ENCODE measurements at places on chromosomes 5 and 9.

GRCh38 chr9:121344184-121344583 lies 25.9 kb downstream of the STOM start:
- DNase-seq: no peak

DNA sequence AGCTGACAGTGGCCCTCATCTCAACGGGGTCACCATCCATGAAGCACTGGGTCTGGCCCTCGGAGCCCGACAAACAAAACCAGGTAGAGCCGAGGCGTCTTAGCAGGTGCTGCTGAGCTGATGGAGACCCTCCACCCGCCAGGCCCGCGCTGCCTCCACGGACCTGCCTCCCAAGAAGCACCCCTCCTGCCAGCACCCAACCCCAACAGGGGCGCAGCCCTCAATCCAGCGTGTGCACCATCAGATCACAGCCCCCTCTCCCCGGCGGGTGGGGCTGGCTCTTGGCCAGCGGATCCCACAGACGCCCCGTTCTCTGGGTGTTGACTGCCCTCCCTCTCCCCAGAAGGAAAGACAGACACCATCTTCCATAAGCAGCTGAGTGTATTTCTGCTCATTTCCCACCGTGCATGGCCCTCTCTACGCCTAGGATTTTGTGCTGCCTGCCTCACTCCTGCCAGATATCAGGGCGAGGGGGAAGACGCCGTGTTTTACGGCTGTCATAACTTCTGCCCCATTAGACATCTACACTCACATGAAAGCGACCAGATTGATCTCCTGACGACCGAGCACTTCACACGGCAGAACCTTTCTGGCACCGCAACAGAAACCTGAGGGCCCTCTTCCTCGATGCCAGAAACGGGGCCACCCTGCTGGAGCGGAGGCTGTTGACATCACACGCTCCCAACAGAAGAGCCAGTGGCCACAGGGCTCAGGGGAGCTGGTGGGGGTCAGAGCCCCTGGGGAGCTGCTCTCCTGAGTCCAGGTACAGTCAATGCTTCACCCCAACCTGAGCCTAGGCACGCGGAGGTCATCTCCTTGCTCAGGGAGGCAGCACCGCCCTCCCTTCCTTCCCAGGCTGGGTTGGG lies 12.4 kb downstream of the NACC2 start:
- no peak for DNase-seq

DNA sequence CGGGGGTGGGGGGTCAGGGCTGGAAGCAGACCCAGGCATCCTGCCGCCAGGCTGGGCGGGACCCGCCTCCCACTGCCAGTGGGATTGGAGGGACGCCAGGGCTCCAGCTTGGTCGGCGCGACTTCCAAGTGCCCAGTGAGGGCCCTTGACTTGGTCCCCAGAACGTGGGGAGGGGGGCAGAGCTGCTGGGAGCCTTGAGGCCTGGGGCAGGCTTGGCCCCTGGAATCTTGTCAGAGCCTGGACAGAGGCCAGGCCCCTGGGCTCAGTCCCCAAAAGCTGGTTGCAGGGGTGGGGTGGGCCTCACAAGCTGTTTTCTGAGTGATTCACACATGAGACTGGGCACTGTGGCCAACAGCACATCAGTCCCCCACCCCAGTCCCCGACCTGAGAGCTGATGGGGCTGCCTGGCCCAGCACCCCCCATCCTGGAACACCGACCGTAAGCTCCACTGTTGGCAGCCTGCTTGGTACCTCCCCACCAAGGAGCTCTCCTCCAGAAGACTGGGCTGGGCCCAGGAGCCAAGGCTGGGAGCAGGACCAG lies 526 bp downstream of the CLIC3 start:
- DNase-seq: no peak

DNA sequence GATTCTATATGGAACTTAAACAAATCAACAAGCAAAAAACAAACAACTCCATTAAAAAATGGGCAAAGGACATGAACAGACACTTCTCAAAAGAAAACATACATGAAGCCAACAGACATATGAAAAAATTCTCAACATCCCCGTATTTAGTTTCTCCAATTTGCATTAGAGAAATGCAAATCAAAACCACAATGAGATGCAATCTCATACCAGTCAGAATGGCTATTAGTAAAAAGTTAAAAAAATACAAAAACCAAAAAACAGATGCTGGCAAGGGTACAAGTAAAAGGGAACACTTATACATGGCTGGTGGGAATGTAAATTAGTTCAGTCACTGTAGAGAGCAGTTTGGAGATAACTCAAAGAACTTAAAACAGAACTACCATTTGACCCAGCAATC lies 342.1 kb upstream of the NUDT12 start:
- DNase-seq: no peak

DNA sequence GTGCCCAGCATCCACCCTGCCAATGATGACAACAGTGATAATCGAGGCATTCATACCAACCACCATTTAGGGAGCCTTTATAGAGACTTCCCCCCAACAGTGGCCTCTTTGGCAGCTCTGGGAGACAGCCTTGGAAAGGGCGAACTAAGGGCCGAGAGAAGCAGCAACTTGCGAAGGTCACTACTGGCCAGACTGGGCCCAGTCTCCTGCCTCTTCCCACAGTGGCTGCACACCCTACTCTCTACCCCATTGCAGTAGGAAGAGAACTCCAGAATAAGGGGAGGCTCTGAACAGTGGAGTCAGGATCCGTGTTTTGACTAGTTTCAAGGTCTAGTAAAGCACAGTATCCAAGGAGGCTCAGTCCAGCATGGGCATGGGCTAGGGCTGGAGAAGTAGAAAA lies 5.3 kb downstream of the LHX6 start:
- DNase-seq: no peak

- no peak for DNase-seq
Measured at GRCh38 chr5:87361031-87361445, 51.7 kb downstream of the CCNH start.

DNA sequence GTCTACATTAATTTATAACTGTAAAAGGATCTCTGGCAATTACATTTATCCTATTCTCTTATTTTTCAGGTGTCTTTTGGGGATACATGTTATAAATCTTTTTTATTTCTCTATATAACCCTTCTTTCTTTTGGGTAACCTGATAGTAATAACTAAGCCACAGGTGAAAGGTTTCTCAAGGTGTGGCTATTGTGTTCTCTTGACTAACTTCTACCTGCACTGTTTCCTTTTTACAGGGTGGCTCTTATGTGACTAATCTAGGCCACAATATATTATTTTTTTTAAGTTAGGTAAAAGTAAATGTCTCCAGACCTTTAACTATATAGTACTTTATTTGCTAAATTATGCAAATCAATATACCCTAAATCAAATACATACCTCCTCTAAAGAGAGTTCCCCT lies 193.2 kb downstream of the EFNA5 start:
- no peak for DNase-seq

DNA sequence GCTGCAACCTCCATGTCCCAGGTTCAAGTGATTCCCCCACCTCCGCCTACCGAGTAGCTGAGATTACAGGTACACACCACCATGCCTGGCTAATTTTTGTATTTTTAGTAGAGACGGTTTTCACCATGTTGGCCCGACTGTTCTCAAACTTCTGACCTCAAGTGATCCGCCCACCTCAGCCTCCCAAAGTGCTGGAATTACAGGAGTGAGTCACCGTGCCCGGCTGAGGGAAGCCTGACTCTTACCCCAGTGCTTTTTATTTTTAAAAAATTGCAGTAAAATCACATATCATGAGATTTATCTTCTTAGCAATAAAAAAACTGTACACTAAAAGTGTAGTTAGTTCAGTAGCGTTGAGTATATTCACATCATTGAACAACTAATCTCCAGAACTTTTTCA lies 105.3 kb downstream of the SLIT3 start:
- no peak for DNase-seq

DNA sequence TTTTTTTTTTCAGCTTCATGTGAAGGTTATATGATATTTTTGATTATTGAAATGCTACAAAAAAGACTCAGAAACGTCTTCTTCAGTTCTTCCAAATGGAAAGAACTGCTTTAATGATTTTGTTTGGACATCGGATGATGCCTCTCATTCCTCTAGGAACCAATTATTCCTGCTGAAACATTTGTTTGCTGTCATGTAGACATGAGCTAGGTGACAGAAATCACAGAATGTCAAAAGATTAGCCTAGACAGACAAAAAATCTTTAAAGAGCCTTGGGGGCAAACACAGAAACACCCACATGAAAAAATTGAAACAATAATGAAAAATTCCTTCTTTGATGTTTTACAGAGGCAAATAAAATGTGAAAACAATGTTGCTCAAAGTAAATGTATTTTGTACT lies 244.2 kb upstream of the EDIL3 start:
- DNase-seq: no peak

DNA sequence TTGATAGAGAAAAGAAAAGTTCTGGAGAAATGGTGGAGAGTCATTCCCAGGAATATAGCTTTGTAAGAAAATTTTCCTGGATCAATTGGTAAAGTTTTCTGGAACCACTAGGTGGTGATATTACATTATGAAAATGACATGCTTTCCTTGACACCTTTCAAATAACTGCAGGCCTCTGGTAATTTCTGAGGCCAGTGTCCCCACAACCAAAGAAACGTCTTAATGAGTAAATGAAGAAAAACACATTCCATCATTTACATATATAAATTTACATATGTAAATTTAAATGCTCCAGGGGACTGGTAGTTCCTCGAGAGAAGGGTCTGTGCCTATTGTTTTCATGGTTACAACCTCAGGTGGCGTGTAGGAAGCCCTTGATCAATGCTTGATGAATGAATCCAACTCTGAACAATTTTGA lies 17.2 kb upstream of the RGS3 start:
- peak; percentile 50 for DNase-seq

- no peak for DNase-seq
Measured at GRCh38 chr5:556909-557441, 32.7 kb upstream of the SLC9A3 start.

- DNase-seq: no peak
Measured at GRCh38 chr5:86125731-86126601, 491.8 kb upstream of the COX7C start.

GRCh38 chr5:53820119-53820801 lies 259.8 kb downstream of the NDUFS4 start:
- no peak for DNase-seq

DNA sequence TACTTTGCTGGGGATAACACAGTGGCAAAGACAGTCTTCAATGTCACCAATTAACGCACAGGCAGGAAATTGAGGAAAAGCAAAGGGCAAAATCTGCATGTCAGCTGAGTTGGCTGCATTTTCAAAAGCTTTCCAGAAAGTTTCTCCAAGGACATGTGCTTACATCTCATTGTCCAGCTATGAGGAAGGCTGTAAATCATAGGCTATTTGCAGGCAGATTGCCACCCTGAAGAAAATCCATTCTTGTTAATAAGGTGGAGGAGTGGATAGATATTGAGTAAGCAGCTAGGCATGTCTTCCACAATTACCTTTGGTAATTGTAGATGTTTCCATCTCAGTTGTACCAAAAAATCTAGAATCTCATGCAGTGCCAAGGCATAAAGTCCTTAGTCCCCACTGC lies 278.0 kb upstream of the NUDT12 start:
- DNase-seq: no peak

DNA sequence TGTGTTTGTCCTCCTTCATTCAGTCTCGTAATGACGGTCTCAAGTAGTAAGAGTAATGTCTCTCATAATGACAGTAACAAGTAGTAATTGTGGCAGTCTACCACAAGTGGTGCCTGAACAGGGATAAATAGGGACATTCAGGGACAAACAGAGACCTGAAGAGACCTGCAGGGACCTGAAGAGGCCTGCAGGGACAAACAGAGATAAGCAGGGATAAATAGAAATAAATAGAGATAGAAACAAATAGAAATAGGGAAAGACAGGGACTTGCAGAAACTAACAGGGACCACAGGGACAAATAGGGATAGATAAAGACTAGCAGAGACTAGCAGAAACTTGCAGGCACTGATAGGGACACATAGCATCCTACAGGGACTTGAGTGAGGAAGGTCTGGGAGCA lies 7.9 kb downstream of the UGT3A2 start:
- no peak for DNase-seq

- no peak for DNase-seq
Measured at GRCh38 chr9:131296906-131297500, 7.5 kb downstream of the PLPP7 start.

DNA sequence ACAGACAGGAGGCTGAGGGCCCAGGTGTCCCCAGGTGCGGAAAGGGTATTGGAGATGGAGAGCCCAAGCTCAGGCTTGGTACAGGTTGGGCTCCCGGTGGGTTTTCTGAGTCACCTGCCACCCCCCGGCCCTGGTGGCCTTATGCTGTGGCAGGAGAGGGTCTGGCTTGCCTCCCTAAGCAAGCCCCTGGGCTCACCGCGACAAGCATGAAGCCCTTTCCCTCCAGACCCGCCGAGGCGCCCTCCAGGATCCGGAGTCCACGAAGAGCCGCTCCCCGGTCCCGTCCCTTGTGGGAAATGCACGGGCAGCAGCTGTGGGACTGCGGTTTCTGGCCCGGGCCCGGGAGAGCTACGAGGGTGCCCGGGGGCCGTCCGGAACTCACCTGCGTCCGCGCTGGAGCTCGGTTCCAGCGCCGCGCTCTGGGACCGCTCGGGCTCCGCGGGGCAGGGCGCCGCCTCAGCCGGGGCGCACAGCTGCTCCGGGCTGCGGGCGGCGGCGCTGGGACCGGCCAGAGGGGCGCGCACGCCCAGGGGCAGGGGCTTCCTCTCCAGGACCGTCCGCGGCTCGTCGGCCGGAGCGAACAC lies 757 bp downstream of the SAPCD2 start:
- no peak for DNase-seq

DNA sequence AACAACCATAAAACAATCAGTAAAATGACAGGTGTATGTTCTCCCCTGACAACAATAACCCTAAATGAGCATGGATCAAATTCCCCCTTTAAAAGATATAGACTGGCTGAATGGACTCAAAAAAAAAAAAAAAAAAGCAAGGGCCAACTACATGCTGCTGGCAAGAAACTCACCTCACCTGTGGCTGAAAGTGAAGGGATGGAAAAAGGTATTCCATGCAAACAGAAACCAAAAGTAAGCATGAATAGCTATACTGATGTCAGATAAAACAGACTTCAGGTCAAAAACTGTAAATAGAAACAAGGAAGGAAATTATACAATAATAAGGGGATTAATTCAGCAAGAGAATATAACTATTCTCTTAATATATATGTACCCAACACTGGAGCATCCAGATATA lies 54.2 kb upstream of the SSBP2 start:
- no peak for DNase-seq

DNA sequence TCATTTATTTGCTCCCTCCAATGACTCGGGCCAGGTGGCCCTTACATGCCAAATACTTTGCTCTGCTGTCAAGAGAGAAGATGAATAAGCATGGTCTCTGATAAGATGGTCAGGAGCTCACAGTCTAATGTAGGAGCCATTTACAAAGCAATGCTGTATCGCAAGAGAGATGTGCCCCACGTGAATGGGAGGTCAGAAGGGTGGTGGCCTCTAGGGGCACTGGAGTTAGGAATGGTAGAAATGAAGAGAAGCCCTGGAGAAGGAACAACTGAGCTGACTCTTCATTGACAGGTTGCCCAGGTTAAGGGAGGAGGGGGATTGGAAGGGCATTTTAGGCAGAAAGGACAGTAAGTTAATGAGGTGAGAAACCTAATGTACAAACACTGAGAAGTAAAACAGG lies 286.5 kb downstream of the KCTD16 start:
- DNase-seq: no peak

Measured in HEK293T (cell line).